SHP77 treated with DMSO at 0.1 percent for 48 hours (cell line): ENCODE measurements at places on chromosomes 11 and 22.

GRCh38 chr11:122895563-122895962, 13.0 kb downstream of the JHY start:
- DNase-seq: no peak

DNA sequence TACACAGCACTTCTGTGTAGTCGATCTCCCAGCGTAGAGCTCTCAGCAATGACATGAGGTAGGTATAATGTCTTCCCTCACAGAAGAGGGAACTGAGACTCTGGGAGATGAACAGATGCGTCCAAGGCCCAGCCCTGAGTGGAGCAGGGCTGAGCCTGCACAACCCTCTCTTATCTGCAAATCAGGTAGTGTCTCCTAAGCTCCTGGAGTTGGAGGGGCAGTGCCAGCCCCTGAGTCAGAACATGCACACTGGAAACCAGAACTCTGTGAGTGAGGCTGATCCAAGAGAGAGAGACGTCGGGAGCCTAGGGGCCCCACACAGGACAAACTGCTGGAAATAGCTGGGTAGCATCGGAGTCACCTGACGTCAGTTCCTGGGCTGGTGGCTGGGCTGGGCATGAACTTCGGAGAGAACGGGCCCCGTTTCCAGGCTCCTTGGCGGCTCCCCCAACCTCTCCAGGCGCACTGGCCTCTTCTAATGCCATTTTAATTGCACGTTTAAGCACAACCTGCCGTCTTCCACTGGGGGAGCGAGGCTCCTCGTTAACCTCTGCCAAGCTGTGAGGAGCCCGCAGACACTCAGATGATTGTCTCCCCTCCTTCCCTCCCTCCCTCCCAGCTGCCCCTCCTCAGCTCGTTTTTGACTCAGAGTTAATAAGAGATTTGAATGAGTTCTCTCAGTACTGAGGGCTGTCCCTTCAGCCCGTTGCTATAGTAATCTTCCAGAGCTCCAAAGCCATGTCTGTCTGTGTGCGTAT, 191.2 kb upstream of the TBCEL start:
- no peak for DNase-seq

- no peak for DNase-seq
Measured at GRCh38 chr11:35292279-35292678, 127.1 kb downstream of the SLC1A2 start.

GRCh38 chr11:15816260-15816871, 540.0 kb downstream of the SOX6 start:
- no peak for DNase-seq
